ENCODE measurements at places on chromosomes 3 and 15.

DNA sequence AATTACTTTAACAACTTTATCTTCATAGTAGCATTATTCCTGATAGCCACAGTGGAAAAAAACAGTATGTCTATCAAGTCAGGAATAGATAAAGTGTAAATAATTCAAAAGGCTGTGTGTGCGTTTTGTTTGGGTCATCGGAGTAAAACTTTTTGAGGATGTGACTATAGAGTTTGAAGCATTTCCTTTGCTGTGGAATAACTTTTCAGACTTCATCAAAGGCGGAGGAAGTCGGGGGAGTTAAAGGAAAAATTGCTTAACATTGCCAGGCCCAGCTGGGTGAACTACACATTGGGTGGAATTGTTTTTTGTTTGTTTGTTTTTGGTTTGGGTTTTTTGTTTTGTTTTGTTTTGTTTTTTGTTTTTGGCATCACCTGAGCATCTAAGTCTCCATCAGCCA, 70.4 kb upstream of the CRTC3 start:
- DNase-seq = no peak

- DNase-seq = no peak
Observed at GRCh38 chr3:25460751-25461150, 32.7 kb downstream of the RARB start.

DNA sequence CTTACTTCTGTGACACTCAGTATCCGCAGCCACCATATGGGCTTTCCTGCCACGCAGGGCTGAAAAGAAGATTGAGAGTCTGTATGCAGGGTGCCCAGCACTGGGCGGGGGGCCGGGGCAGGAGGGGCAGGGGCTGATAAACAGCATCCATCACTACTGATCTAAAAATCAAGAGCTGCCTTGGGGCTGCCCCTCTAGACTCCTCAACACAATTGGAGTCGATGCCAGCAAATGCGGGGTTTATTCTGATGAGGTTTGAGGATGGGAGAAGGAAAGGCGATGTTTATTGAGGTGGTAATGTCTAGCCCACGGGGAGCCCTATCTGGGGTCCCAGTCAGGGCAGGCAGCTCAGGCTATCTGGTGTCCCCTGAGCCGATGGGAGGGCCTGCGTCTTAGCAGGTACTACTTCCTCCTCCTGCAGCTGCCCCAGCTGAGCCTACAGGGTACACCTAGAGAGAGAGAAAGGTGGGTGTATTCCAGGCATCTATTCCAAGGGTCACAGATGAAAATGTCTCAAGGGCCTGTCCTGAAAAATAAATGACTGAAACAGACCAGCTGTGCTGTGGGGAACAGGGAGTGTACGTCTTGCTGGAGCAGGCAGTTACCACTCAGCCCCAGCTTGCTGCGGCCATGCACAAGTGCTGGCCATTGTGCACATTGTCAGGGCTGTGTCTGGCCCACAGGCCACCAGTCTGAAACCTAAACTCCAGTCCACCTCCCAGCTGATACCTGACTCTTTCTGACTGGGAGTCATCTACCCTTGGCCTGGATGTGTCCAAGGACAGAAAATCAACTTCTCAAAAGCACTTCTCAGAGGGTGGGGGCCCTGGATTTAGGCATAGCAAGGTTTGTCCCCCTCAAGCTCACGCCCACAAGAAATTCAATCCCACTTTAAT, 19.5 kb downstream of the ISG20 start:
- DNase-seq = no peak

DNA sequence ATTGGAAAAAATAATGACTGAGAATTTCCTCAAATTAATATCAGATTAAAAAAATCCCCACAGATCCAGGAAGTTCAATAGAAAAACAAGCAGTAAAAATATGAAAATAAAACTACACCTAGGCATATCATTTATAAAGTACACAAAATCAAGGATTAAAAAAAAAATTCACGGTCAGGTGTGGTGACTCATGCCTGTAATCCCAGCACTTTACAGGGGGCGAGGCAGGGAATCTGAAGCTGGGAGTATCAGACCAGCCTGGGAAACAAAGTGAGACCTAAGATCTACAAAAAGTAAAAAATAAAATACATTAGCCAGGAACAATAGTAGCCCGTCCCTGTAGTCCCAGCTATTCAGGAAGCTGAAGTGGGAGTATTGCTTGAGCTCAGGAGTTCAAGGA, 778.3 kb upstream of the ALCAM start:
- DNase-seq = no peak

GRCh38 chr3:170739410-170739809, 130.6 kb downstream of the RPL22L1 start:
- no peak for DNase-seq

- DNase-seq = no peak
Observed at GRCh38 chr3:8555113-8555661, 53.6 kb downstream of the LMCD1 start.

All from activated CD4-positive, CD25-positive, alpha-beta regulatory T cell treated with anti-CD3 and anti-CD28 coated beads, Interleukin-2, amount 50 U/mL, for 16 hours (primary cell).